Transverse colon (tissue), 4 donors: ENCODE measurements at places on chromosomes 4 and X.

GRCh38 chr4:122224348-122224747 lies 72.2 kb downstream of the BLTP1 start:
- DNase-seq, result no peak

GRCh38 chr4:3792813-3793212 lies 26.6 kb downstream of the ADRA2C start:
- DNase-seq, result no peak

DNA sequence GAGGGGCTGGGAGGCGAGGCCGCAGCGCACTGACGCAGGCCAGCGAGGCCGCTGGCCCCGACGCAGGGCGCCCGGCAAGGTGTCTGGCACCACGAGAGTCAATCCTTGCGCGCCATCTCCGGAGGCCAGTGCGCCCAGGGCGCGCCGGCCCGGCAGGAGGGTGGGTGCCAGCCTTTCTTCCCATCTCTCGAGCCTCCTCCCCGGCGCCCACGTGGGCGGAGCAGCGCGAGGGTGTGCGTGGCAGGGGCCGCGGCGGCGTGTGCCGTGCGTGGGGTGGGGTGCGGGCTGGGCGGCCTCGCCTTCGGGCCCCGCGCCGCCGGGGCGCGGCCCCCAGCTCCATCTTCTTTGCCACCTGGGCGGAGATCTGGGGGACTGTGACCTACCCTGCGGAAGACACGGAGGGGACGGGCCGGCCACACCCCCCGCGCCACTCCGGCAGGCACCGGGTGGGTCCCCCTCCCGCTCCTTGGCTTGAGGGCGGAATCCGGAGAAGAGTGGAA lies 877 bp downstream of the JAKMIP1 start:
- DNase-seq, result no peak

- no peak for DNase-seq
Observed at GRCh38 chr4:184587701-184588100, 61.5 kb downstream of the CASP3 start.

DNA sequence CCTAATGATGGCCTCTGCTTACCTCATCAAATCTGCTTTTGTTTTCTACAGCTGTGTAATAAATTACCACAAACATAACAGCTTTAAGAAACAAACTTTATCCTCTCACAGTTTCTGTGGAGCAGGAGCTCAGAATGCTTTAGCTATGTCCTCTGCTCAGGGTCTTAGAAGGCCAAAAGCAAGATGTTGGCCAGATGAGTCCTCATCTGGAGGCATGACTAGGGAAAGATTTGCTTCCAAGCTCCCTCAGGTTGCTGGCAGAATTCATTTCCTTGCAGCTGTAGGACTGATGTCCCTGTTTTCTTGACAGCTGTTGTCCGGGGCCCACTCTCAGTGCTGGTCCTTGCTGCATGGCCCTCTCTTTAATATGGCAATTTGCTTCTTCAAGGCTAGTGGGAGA lies 116.7 kb upstream of the PDE5A start:
- DNase-seq, result no peak
